Activated CD4-positive, alpha-beta T cell treated with anti-CD3 and anti-CD28 coated beads for 36 hours (primary cell): ENCODE measurements at places on chromosomes 7 and 10.
A peak's percentile ranks its signal among the peaks of the same experiment; 100 is the strongest.

- no peak for DNase-seq
Observed at GRCh38 chr10:95795602-95796001, 39.6 kb downstream of the ENTPD1 start.

- no peak for DNase-seq
Observed at GRCh38 chr7:111647881-111648280, 85.6 kb upstream of the IMMP2L start.

DNA sequence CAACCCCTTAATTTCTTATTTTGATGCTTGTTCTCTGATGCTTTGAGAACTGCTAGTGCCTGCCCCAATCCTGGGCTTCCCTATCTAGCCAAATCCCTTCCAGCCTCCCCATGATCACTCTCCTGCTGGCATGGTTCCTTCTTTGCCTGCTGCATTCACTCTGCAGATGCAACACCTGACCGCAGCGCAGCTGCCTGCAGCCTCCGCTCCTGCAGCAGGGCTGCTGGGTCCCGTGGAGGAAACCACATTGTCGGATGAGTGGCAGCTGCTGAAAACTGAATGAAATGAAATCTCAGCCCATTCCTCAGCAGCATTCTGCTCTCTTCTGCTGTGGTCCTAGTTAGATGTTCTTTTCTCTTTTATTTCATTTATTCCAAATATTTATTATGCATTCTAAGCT is 320.3 kb downstream of the CCDC3 start:
- DNase-seq = peak; percentile 37

DNA sequence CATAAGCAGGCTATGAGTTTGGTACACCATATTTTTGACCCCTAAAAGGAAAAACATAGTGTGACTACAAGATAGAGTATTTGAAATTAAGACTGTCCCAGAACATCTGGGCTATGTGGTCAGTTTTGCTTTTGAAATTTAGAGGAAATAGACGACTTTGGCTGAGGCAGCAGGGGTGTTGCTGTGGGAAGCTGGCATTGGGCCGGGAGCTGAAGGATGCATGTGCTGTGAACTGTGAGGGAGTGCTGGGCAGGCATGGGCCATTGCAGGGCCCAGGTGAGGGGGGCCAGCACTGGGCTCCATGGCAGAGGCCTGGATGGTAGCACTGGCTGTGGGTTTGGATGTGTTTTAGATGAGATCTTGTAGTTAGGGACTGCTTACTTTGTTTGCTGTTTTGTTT is 168.3 kb downstream of the BMPER start:
- DNase-seq = no peak

GRCh38 chr7:129332254-129333035 is 101.8 kb upstream of the STRIP2 start:
- no peak for DNase-seq

DNA sequence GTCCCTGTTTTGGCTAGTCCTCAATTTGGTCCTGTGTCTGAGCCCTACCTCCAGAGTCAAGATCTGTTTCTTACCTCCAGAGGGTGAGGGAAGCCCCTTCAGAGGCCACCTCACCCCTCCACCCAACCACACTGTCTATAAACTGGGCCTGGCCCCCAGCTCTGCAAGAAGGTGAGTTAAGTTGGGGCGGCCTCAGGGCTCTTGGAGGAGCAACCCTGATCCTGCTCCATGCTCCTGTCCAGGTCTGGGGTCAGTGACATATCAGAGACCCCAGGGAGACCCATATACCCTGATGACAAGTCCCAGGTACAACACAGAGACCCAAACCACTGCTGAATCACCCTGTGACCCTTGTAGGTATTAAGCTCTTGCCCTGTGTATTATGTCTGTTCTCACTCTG is 69.5 kb downstream of the MYL10 start:
- no peak for DNase-seq

- no peak for DNase-seq
Observed at GRCh38 chr7:45092931-45093235, 4.1 kb upstream of the NACAD start.

DNA sequence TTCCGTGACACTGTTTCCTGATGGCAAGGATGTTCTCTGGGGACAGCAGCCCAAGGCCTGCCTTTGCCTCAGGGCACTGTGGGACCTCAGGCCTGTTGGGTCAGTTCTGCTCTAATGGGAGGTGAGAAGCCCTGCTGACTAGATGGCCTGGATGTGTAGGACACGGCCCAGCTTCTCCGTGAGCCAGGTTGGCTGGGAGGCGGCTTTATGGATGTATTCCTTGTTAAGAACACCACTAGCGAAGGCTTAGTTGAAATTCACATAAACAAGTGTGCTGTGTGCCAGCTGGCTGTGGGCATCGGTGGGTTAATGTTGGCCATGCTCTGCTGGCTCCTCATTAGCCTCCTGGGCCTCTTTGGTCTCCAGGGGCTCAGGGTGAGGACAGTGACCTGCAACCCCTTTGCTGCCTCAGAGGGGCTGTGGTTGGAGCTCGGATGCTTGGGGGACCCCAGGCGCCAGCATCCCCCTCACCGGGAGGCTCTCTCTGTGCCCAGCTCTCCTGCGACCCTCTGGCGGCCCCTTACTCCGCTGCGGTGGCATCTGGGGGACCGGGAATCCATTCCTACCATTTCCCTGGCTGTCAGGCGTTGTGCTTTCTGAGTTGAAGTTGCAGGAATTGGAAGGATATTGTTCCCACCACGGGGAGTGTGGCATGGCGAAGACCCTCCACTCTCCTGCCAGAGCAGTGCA is 22.8 kb upstream of the DPYSL4 start:
- DNase-seq = no peak

- DNase-seq = peak; percentile 85
Observed at GRCh38 chr10:102452672-102453340, 1.5 kb upstream of the C10orf95 start.

- peak; percentile 22 for DNase-seq
Observed at GRCh38 chr7:129376778-129377700, 57.2 kb upstream of the STRIP2 start.

- no peak for DNase-seq
Observed at GRCh38 chr10:99654390-99655175, 4.7 kb upstream of the ENTPD7 start.
